ENCODE measurements at places on chromosomes 1 and 21. TPM values are rescaled to one million over a fixed set of nuclear protein-coding genes. Genes with fewer than 3 reads are reported as not detected.
A peak's percentile ranks its signal among the peaks of the same experiment; 100 is the strongest.

Gene TINAGL1
- total RNA-seq = not detected

DNA sequence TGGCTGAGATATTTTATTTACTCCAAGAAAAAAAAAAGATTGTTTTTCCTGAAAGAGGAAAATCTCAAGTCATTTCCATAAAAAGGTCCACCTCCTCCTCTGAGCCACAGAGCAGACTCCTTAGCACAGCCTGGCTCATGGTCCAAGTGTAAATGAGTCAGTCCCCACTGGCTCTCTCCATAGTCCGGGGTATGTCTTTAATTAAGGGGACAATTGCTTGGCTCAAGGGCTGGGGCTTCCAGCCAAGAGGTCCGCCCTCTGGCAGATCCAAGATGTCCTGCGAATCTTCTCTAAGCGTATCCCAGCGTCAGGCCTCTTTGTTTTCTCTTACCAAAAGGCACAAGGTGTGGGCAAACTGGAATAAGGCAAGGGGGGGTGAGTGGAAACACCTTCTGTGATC, 33.3 kb downstream of the FOXD2 start:
- no peak for DNase-seq

DNA sequence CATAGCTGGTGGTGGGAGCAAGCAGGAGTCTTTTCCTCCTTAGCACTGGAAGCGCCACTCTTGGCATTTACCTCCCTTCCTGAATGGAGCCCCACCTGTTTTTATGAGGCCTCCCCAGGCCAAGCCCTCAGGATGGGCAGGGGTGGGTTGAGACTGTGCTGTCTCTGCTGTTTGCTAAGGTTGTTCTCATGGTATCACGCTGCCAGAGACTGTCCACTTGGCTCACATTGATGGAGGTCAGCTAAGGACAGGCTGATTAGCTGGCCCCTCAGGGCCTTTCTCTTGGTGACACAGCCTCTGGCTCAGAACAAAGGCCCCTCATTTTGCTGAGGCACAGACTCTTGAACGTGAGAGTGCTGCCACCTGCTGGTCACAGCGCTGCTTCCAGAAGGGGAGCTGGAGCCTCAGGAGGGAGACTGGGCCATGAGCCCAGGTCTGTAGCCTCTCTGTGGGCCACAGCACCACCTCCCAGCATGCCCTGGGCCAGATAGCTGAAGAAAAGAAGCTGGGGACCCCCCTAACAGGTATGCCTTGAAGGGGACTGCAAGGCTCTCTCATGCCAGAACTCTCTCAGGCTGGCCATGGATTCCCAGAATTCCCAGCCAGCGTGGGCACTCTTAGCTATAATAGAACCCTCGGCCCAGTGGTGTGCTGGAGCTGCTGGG, 85.6 kb downstream of the CD58 start:
- DNase-seq = peak; percentile 72

Gene AADACL3
- not detected for total RNA-seq

GRCh38 chr1:151968058-151968457, 25.6 kb downstream of the S100A10 start:
- DNase-seq = peak; percentile 56

GRCh38 chr1:30760596-30761324, 3.2 kb upstream of the LAPTM5 start:
- DNase-seq = no peak

DNA sequence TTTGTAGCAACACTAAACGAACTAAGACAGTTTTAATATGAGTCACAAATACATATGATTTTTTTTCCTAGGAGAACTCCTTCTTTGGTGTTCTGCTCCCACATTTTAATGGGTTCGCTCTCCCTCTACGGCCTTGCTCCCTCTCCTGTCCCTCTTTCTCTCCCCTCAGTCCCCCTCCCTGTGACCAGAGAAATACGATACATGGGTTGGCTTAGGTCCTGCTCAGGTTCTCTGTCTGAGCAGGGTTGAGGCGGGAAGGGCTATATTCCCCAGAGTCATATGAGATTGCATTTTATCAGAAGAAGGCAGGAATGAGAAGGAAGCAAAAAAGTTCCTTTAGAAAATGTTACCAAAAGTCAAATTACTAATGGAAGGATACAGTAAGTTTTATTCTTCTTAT, 44.6 kb downstream of the UBE2U start:
- no peak for DNase-seq

DNA sequence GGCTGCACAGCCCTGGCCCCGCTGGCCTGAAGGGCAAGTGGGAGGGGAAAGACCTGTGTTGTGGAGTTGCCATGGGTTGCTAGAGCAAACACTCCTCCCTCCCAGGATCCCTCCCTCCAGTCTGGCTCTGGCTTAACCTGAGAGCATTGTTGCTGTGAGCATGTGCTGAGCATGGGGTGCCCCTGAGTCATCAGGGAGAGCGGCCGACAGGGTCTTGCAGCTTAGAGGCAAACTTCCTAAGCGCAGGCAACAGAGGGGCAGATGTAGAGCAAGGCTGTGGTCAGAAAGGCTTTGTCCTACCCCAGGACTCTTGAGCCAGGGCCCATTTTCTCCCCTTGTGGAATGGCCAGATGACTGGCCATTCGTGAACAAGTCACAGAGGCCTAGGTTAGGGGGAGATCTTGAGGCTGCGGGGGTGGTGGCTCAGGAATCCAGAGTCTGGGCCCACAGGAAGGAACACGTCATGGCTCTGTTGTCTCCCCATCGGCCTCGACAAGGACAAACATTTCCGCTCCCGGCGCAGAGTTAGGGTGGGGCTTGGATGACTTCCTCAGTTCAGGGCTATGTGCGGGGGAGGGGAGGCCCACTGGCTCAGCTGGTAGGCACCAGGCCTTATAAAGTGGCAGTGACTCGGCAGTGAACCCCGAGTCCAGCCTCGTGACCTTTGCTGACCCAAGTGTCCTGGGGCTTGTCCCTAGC, 362 bp upstream of the DYNLT4 start:
- peak; percentile 94 for DNase-seq

- peak; percentile 42 for DNase-seq
Observed at GRCh38 chr1:116737855-116738321, 16.3 kb upstream of the CD2 start.

DNA sequence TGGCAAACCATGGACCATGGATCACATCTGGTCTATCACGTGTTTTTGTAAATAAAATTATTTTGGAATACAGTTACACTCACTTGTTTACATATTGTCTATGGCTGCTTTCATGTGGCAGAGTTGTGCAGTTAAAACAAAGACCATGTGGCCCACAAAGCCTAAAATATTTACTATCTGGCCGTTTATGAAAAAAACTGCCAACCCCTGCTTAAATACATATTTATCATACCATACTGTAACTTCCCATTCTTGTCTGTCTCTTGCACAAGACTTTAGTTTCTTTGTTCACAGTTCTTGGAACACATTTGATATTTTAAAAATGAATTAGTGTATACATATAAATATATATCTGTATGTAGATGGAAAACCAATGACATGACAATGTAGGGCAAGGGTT, 141.5 kb downstream of the PAPPA2 start:
- no peak for DNase-seq

DNA sequence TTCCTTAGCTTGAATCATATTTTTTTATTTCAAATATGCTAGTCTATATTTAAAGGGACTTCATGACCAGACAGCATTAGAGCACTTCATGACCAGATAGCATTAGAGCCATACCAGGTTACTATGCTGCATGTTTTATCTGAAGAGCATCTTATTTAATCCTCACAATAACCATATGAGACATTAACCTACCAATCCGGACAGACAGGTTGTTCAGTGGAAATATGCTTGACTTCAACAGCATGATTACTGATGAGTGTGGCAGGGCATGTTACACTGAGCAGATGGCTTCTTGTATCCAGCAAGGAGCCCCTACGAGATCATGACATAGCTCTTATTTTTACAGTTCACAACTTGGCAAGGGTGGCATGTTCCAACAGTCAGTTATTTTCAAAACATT, 85.0 kb upstream of the KCTD3 start:
- no peak for DNase-seq

Gene CYP4B1
- total RNA-seq = not detected

GRCh38 chr1:157156058-157156541, 17.9 kb upstream of the ETV3 start:
- peak; percentile 72 for DNase-seq

DNA sequence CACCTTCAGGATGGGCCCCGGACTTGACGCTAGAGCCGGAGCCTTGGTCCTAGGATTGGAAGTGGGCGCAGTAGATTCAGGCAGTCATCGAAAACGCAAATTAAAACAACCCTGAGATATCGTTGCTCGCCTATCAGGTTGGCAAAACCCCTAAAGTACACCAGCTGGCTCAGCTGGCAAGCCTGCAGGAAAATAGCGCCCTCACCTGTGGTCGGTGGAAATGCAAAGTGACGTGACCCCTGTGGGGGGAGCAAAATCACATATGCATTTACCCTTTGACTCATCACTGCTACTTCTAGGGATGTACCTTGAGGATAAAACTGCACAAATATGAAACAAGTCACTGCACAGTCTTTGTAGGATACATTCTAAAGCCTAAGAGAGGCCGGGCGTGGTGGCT, 170.3 kb upstream of the TMEM51 start:
- no peak for DNase-seq

DNA sequence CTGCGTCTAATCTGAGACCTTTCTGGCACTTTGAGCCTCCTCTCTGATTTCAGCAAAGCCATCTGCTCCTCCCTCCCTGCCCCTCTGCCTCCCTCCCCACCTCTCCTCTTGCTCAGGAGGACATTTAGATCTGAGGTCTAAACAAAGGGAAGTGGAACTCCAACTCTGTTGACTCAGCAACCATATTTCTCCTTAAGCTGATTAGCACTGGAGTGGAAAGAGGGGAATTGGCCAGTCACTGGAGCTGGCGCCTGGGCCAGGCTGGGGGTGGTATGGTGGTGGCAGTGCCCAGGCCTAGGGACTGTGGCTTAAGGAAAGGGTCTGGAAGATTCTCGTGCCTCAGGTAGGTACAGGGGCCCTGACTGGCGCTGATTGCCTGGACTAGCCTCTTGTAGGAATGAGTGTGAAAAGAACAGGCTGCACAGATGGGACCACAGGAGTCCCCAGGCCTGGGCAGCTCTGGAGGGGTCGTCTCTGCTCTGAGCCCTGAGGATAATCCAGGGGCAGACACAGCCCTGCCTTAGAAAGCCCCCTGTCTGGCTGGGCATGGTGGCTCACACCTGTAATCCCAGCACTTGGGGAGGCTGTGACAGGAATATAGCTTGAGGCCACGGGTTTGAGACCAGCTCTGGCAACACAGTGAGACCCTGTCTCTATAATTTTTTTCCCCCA, 11.9 kb downstream of the SH2D2A start:
- no peak for DNase-seq

- no peak for DNase-seq
Observed at GRCh38 chr1:112144733-112145426, 155.4 kb upstream of the KCND3 start.

DNA sequence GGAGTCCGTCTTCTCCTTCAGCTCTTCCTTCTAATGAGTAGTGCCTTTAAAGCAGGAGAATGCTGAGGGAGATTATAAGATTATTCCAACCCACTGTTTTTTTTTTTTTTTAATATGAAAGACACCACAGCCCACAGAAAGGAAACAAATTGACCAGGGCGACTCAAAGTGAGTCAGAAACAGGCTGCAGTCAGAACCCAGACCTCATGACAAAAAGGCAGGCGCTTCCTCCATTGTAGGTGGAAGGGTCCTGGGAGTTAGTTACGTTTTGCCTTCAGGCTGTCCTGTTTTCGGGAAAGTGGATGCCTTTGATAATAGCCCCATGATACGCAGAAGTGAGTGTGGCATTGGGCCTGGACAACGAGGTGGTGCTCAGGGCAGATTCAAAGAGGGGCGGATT, 21.0 kb downstream of the PLXNA2 start:
- no peak for DNase-seq

- DNase-seq = no peak
Observed at GRCh38 chr1:41698916-41699860, 214.7 kb upstream of the EDN2 start.

GRCh38 chr1:24119859-24120756, 8.2 kb upstream of the MYOM3 start:
- no peak for DNase-seq

GRCh38 chr1:237774246-237774645, 116.5 kb downstream of the ZP4 start:
- DNase-seq = no peak

- no peak for DNase-seq
Observed at GRCh38 chr1:173489929-173490328, 12.8 kb downstream of the PRDX6 start.

- no peak for DNase-seq
Observed at GRCh38 chr1:167375949-167376348, 142.4 kb downstream of the CD247 start.

DNA sequence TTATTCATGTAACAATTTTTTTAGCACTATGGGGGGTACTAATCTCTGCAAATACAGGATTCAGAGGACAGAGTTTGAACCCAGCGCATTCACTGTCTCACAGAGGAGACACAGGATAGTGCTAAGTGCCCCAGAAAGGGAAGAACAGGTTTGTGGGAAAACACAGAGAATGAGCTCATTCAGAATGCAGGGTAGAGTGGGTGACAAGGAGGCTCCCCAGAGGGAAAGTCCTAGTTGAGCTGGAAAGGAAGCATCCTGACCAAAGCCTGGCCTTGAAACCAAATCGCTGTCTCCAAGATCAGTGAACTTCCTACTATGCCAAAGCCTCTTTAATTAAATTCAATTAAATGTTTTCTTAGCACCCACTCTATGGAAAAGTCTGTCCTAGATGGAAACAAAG, 19.0 kb upstream of the RGS2 start:
- DNase-seq = no peak

GRCh38 chr1:25917996-25918395, 11.8 kb upstream of the STMN1 start:
- peak; percentile 30 for DNase-seq

Gene GBP2
- 164 TPM for total RNA-seq

GRCh38 chr21:35697321-35697808, 363.0 kb downstream of the SETD4 start:
- DNase-seq = peak; percentile 26

DNA sequence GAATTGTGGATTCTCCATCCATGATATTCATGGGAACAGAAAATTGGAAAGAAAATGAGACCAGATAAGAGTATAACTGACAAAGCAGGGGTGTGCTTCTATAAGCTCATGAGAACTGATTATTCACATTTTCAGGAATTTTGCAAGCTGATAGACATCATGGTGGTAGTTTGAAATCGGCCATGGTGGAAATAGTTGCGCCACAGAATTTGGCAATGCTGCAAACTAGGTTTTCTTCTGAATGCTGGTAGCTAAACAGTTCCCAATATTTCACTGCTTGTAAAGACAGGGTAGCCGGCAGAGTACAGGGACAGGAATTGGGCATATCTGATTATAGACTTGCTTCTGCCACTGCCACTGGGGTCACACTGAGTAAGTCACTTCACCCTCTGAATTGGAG, 151.1 kb downstream of the PLXNA2 start:
- no peak for DNase-seq

Gene LDLRAD1
- total RNA-seq = not detected

DNA sequence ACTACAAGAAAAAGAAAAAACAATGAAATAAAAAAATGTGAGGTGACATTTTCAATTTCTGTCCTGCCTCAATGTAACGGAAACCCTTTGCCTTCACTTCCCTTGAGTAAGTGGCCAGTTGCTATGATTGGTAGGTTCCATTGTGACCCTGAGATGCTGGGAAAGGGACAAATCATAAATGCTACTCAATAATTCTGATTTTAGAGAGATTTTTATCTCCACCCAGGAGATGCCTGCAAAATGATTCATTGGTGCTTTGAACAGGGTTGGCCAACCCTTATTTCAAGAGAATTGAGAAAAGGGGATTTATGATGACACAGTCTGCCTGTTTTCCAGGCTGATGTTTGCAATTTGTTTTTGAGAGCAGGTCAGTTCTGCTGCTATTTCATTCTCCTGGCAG, 22.5 kb downstream of the XCL1 start:
- DNase-seq = no peak
